Inflammatory macrophage treated with lipopolysaccharide for 4 hours (primary cell): ENCODE measurements at places on chromosomes 12 and 14.

DNA sequence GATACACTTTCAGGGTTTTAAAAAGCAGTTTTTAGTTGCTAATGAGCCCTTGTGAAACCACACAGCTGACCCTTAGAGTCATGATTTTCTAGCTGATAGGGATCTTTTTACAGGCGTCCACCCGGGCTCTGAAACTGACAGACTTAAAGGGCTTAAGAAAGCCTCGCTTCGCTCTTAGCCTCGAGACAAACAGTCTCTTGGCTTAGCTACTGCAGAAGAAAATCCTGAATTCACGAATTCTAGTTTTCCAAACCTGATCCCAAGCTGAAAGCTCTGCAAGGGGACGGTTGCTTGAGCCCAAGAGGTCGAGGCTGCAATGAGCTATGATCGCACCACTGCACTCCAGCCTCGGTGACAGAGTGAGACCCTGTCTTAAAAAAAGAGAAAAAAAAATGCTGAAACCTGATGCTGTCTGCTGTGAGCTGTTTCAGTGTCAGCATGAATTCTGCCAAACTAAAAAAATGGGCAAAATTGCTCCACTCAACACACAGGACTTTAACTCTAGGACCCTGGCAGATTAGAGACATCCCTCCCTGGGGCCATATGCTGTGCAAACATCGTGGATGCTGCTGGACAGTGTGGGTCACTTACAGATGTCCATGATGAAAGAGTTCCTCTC, 3.1 kb upstream of the HPD start:
- DNase-seq: no peak

- peak; percentile 31 for DNase-seq
Measured at GRCh38 chr14:24481622-24482324, 26.3 kb downstream of the CMA1 start.

- DNase-seq: no peak
Measured at GRCh38 chr12:3929875-3930615, 56.8 kb upstream of the PARP11 start.

GRCh38 chr12:116188581-116188980, 88.9 kb downstream of the MED13L start:
- peak; percentile 10 for DNase-seq

DNA sequence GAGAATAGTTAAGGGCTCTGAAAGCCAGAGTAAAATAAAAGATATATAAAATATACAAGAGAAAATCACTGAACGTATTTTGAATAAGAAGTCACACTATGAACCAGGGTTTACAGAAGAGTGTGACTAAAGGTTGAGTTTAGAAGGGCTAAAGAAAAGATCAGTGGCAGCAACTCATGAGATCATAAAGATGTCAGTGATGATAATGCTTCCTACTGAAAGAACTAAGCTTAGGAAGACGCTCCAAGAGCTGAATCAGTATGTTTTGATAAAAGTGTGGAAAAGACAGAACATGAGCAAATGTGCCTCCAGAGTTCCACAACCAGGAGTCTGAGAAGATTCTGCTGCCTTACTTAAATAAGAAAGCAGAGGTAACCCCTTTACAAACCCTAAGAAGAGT, 74.6 kb downstream of the KITLG start:
- no peak for DNase-seq

DNA sequence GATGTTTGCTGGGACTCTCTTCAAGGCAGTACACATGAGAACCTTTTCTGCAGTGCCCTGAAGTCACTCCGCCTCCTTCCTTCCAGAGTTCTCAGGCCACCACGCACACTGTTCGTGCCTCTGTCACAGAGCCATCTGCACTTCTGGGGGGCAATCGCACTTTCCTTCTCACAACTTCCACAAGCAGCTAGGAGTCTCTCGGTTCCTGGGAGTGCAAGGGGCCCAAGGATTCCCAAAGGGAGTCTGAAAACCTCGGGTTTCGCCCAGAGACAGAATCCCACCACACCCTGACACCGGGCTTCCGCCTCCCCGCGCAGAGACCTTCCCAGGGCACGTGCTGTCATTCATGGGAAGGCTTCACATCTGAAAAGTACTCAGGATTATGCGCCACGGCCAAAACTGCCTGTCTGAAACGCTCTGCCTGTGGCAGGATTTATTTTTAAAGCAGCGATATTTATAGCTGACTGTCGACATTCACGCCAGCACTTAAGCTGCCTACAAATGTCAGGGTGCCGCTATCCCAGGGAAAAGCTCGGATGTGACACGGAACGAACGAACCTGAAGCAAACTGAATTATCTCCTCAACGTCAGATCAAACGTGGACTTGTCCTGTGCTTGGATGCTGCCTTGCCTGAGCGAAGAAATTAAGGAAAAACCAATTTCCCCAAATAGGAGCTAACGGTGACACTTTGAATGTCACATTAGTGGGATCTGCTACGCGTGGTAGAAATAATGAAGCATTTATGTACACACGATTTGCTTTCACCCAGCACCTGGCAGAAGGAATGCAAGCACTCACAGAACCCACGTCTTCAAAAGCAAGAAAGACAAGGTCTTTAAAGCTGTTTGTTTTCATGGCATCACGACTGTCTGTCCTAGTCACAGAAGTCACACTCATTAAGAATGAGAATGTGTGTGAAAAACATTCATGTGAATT, 154.0 kb downstream of the PIWIL1 start:
- no peak for DNase-seq

DNA sequence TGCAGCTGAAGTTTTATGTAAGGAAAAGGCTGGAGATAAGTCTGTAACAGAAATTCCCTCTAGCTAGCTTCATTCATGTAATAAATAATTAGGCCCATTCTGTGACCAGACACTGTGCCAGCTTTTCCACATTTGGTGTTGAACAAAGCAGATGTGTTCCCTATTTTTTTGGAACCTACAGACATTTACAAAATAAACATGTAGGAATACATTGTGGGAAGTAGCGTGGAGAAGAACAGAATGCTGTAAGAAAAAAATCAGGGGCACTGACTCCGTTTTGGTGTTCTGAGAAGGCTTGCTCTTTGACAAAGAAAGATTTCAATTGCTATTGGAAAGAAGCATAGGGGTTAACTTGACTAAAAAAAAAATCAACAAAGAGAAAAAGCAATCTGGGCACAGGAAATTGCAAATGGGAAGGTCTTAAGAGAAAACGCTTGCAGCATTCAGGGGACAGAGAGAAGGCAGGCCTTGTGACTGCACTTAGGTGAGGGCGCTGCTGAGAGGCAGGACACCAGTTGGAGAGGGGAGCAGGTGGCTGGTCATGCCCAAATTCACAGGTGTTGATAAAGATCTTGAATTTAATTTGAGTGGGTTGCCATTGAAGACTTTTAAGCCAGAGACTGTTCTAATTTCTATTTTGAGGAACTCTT, 4.0 kb downstream of the FAR2 start:
- DNase-seq: no peak

DNA sequence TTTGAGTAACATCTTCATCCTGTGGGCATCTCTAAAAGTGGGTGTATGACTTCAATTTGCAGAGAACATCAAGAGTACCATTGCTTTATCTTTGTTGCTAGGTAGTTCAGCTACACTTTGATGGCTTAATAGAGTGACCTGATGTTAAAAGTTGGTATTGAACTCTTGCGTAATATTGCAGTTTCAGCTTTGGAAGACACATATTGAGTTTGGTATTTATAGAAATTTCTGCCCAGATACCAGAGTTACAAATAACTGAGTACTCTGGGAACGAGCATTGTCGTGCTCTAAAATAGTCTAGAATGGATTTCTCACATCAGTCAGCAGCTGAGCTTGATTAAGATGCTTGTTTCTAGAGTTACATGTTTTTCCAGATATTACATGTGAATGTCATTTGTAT, 24.8 kb upstream of the AKAP5 start:
- no peak for DNase-seq

DNA sequence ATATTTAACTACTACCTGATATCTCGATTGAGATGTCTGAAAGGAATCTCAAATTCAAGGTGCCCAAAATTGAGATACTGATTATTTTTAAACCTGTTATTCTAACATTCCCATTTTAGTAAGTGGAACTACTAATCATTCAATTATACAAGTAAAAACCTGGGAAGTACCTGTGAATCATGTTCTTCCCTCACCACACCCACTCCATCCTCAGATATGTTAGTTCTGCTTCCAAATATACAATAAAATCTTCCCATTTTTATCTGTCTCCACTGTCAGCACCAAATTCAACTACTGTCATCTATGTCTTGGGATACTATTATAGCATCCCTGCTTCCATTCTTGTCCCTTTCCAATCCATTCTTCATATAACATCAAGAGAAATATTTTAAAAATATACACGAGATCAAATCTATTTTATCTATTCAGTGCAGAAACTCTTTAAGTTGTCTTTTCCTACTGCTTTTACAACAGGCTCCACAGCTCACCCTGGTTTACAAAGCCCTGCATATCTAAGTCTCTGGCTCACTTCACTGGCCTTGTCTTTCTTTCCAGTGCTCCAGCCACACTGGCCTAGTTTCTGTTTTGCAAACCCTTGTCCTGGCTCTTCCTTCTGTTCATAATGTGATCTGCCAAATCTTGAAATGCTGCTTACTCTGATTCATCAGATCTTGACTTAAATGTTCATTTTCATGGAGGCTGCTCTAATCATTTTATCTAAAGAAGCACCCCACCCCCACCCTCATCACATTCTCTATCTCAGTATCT, 122.3 kb downstream of the PTPRR start:
- DNase-seq: no peak

DNA sequence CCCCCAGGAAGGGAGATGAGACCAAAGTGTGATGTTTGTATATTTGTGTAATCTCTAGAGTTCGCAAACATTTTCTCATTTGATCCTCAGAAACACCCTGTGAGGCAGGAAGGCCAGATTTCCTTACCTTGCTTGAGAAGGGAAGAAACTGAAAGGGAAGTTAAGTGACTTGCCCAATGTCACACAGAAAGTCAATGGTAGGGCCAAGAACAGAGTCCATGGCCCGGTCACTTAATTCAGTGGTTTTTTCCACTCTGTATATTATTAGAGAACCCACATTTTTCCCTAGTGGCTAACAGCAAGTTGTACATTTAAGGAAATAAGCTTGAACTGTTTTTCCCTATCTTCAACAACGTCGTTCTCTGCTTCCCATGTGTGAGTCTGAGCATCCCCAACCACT, 25.6 kb upstream of the CHPT1 start:
- DNase-seq: peak; percentile 47

DNA sequence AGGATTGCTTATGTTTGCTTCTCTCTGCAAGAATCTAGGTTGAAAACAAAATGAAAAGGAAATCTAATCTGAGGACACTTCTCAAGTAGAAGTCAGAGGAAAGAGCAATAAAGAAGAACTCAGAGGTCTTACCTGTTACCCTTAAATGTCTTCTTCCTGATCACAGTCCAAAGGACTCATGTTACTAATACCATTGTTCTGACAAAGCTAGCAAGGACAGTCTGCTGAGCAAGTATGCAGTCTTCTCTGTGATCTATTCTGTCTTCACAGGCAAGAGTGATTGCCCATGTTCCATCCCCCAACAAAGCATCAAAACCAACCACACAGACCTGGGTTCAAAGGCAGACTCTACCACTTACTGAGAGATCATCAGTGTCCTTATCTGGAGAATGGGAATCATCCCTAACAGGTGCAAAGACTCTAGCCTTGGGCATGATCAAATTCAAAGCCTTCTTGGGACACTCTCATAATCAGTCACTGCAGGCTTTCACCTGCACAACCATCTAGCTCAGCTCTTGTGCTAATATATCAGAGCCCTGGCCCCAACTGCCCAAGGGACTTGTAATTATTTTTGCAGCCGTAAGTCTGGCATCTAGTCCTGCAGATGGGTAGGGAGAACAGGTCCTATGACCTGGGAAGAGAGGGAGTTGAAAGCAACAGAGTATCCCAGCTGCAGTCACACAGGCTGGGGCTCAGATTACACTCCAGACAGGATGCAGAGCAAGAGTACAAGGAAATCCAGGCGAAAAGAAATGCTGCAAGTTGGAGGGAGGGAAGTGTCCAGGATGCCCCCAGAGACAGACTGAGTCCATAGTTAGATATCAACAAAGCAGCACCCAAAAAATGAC, 97.9 kb upstream of the NUDT4 start:
- DNase-seq: no peak

DNA sequence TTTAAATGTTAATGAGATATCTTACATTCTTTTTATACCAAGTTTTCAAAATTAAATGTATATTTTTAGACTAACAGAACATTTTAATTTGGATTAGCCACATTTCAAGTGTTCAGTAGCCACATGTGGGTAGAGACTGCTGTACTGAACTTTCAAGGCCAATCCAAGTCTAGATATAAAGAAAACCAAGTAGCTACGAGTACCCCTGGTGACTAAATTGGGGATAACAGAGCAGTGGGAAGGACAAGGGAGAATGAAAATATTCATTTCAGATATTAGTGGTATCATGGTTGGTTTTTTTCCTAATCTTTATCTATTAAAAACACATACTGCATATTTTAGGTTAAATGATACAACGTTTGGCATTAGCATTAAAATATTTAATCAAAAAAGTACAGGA, 69.4 kb upstream of the RHOJ start:
- no peak for DNase-seq

DNA sequence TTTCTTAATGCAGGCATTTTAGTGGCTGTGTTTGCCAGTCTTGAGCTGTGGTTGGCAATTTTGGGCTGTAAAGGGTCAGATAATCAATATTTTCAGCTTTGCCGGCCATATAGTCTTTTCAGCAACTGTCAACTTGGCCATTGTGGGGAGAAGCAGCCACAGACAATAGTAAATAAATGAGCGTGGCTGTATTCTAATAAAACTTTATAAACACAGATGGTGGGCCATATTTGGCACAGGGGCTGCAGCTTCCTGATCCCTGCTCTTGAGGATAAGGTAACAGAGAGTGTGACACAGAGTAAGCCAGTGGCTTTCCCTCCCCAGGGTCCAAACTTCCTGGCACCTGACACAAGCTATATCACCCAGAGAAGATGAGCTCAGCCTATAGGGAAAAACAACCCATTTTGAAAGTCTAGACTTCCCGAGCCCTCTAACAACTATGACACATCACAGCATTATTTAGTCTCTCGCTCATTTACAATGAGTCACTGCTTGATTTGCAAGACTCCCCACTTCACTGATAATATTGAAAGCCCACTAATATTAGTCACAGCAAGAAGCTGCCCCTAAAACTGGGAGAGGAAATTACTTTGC, 163.1 kb upstream of the TMPO start:
- peak; percentile 64 for DNase-seq

- no peak for DNase-seq
Measured at GRCh38 chr12:69101505-69101904, 137.9 kb upstream of the CPSF6 start.
